ENCODE measurements at places on chromosomes 4 and X.

GRCh38 chr4:94378047-94378446 is 35.4 kb upstream of the HPGDS start:
- DNase-seq = no peak

DNA sequence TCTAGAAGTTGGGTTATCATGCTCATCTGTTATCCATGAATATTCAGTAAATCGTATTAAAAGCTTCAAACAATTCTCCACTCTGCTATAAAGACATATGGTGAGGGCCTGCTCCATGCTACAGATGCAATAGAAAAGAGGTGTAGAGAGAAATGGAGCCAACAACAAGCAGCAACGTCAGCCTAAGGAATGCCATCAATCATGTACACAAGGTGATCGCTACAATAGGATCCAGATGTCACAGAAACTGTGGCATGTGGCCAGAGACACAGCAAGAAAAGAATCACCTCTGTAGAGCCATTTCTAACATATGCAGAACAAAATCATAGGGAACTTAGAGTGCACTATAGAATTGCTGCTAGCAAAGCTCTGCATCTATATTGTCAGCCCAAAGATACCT is 1188.1 kb downstream of the PCDH7 start:
- DNase-seq = no peak

- DNase-seq = no peak
Observed at GRCh38 chr4:150999086-150999485, 16.0 kb downstream of the LRBA start.

GRCh38 chr4:40962551-40963180 is 212.9 kb downstream of the NSUN7 start:
- no peak for DNase-seq

GRCh38 chr4:80240976-80241375 is 25.5 kb upstream of the FGF5 start:
- DNase-seq = no peak

DNA sequence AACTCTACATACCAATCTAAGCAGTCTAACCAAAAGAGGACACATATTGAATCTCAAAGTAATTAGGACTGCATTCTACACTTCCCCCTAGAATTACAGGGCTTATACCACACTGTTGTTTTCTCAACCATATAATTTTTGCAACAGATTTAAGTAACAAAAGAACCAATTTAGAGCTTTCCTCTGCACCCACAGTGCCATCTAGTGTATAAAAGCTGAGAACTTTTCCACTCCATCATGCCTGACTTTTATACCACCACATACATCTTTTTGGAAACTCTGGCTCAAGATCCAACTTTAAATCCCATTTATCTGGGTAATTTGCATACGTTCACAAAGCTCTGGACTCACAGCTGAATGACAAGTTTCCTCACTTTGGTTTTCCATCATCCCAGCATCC is 99.5 kb downstream of the EFHC2 start:
- no peak for DNase-seq

GRCh38 chr4:137156807-137157206 is 375.5 kb downstream of the PCDH18 start:
- no peak for DNase-seq

- no peak for DNase-seq
Observed at GRCh38 chr4:174334628-174335027, 50.9 kb downstream of the CEP44 start.

GRCh38 chr4:150586162-150586810 is 4.3 kb downstream of the MAB21L2 start:
- no peak for DNase-seq

GRCh38 chr4:133799717-133800315 is 401.8 kb downstream of the PABPC4L start:
- no peak for DNase-seq

- no peak for DNase-seq
Observed at GRCh38 chr4:140135529-140136088, 18.4 kb downstream of the MAML3 start.

- no peak for DNase-seq
Observed at GRCh38 chr4:83516042-83516772, 19.7 kb upstream of the GPAT3 start.

- DNase-seq = no peak
Observed at GRCh38 chrX:78958419-78959116, 13.4 kb downstream of the P2RY10 start.

- DNase-seq = no peak
Observed at GRCh38 chr4:123547216-123548165, 150.9 kb downstream of the SPRY1 start.

- no peak for DNase-seq
Observed at GRCh38 chrX:28351801-28352200, 235.4 kb upstream of the IL1RAPL1 start.

- DNase-seq = no peak
Observed at GRCh38 chr4:175054980-175055379, 136.8 kb downstream of the ADAM29 start.

GRCh38 chr4:180057299-180057721 is 2185.9 kb upstream of the TENM3 start:
- no peak for DNase-seq

DNA sequence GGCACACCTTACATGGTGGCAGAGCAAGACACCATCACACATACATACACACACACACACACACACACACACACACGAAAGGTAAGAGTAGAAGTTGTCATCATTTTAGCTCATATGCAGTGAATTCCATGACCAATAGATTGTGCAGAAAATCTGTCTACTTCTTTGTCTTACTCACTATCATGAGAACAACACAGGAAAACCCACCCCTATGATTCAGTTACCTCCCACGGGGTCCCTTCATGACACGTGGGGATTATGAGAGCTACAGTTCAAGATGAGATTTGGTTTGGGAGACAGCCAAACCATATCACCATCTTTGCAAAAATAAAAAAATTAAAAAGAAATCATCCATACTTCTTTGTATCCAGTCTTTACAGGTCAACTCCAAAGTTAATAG is 221.1 kb downstream of the BMPR1B start:
- no peak for DNase-seq

DNA sequence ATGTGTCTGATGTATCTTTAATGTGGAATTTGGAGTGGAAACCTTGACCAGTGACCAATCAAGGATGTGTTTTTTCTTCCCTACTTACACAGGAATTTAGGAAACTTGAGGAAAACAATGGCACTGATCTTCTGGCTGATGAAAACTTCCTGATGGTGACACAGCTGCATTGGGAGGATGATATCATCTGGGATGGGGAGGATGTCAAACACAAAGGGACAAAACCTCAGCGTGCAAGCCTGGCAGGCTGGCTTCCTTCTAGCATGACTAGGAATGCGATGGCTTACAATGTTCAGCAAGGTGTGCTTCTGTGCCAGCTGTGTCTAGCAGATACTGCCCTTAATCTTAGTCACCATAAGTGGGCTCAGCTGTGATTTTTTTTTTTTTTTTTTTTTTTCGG is 12.6 kb downstream of the TAF1 start:
- no peak for DNase-seq

DNA sequence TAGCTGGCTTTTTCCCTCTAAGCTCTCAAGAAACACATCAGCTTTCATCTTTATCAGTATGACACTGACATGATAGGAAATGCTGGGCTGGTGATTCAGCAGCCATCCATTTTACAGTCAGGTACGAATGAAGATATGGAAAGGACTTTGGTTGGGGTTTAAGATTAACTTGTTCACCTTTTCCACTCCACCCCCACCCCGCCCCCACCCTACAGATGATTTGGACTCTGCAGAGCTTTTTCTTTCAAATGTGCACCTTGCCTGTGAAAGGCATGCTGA is 132.6 kb downstream of the AKAP4 start:
- DNase-seq = no peak

DNA sequence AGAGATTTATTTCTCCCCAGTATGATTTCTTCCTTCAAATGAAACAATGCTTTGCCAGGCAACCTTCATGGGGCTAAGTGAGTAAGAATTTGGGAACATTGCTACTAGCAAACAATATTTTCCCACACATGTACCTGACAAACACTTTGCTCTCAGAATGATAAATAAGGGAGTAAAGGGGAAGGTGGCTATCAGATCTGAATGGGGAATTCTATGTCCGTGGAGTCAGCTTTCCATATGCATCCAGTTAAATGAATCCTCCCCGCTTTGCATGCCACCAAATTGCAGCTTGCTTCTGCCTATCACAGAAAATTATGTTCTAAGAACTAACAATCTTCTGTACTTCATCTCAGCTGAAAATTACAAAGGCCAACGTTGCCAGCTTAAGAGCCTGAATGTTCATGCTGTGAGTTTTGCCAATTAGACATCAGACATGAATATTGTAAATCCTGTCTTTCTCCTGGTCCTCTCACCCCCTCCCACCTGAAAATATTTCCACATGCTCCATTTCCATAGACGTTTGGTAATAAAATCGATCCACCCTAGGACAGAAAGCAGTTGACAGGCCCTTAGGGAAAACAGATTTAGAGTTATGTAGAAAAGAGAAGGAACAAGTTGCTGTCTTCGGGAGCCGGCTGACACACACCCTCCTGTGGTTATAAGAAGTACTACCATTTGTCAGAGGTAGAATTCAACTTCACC is 6.3 kb downstream of the MEPE start:
- no peak for DNase-seq

GRCh38 chr4:145132511-145133098 is 34.5 kb downstream of the ABCE1 start:
- DNase-seq = no peak

- no peak for DNase-seq
Observed at GRCh38 chr4:168167714-168168284, 75.5 kb downstream of the ANXA10 start.

- DNase-seq = no peak
Observed at GRCh38 chrX:14362721-14363120, 166.6 kb upstream of the GLRA2 start.

DNA sequence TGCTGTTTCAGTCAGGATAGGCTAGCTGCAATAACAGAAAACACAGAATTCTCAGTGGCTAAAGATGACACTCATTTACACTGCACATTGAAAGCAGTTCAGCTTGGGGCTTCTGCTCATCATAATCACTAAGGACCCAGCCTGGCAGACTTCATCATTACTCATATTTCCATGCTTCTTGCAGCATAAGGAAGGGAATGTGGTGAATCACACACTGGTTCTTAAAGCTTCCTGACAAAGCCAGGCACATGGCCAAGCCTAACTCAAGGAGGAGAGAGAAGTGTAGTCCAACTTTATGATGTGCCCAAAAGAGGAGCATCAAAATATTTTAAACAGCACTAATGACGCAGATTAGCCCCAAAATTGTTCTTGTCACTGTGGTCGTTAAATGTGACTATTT is 186.5 kb downstream of the BANK1 start:
- no peak for DNase-seq

- DNase-seq = no peak
Observed at GRCh38 chr4:13298655-13299054, 185.5 kb downstream of the RAB28 start.

GRCh38 chr4:41504167-41504818 is 33.7 kb upstream of the LIMCH1 start:
- no peak for DNase-seq

DNA sequence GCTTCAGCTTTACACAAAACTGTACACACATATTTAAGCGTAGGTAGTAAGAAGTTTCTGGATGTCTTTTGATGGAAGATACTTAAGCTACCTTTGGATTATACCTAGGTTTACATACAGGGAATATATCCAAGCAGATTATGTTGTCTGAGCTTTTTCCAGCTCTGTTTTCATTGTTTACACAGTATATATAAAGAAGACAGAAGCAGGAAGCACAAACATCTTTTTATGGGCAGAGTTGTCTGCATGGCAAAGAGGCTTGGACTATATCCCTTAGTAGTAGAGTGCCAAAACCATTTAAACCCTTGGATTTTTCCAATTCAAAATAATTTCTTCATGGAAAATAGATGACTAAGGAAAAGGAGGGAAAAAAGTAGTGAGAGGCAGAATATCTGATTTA is 329.4 kb upstream of the AGA start:
- no peak for DNase-seq

DNA sequence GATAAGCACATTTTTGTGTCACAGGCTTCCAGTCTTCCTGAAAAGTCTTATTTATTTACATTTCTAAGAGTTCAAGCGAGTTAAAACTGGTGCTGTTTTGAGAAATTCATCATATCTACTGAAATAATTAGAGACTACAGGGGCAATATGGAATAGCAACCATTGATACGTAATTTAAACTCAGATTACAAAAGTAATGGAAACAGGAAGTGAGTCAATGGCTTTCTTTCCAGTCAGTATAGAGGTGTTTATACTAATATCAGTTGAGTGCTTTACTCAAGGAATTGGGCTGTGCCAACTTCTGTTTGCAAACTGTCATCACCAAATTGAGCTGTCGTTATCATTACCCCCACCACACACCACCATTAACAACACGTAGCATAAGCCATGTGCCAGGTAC is 222.7 kb downstream of the COL25A1 start:
- no peak for DNase-seq

DNA sequence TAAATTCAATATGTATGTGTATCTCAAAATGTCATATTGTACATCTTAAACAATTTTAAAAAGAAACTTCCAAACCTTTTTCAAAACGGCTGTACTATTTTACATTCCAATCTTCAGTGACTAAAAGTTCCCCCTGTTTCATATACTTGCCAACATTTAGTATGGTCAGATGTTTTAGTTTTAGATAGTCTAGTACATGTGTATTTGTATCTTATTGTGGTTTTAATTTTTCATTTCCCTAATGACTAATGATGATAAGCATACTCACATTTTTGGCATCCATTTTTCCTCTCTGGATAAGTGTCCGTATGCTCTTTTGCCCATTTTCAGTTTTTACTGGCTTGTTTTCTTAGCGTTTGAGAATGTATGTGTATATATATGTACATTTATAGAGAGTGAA is 212.2 kb upstream of the MAGEB18 start:
- no peak for DNase-seq

DNA sequence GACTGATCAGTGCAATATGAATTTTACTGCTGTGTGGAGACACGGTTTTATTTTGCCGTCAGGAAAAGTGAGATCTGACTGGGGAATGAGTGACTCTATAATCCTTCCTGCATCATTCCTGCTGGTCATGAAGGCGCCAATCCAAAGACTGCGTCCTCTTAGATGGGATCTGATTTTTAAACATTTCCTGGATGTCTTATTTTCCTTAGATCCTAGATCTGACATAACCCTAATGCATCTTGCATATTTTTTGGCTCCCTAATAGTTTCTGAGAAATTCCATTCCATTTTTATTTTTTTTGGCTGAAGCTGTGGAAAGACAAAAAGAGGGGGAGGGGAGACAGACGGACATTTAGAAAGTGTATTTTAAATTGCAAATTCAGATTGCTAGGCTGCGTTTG is 454.9 kb upstream of the FAT1 start:
- DNase-seq = no peak

- no peak for DNase-seq
Observed at GRCh38 chrX:720825-721224, 90.2 kb downstream of the SHOX start.

DNA sequence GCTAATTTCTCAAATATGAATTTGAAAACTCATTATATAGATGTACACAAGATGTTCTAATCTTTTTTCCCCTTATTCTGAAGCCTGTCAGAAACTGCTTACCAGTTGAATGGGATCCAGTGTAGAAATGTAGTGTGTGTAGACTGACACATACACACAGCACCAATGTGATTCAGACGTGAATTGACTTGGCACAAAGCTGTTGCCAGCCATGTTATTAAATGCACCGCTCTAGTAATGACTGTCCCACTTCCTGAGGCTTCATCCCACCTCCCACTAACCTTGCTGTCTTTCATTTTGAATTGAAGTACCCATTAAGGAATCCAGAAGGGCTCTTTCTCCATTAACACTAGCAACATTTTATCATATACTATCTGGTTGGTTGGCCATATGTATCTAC is 146.6 kb downstream of the PPA2 start:
- no peak for DNase-seq

Measured in stimulated activated CD4-positive, alpha-beta T cell treated with anti-CD3 and anti-CD28 coated beads, Interleukin-4, amount 100 ng/mL, for 4 hours (primary cell).